ENCODE measurements at places on chromosomes 7 and 10.

GRCh38 chr10:75542906-75543305, 111.5 kb downstream of the LRMDA start:
- no peak for DNase-seq

GRCh38 chr7:155871211-155871610, 58.9 kb upstream of the SHH start:
- DNase-seq, result no peak

- no peak for DNase-seq
These were observed 149.8 kb downstream of the CCSER2 start for GRCh38 chr10:84478151-84478550.

DNA sequence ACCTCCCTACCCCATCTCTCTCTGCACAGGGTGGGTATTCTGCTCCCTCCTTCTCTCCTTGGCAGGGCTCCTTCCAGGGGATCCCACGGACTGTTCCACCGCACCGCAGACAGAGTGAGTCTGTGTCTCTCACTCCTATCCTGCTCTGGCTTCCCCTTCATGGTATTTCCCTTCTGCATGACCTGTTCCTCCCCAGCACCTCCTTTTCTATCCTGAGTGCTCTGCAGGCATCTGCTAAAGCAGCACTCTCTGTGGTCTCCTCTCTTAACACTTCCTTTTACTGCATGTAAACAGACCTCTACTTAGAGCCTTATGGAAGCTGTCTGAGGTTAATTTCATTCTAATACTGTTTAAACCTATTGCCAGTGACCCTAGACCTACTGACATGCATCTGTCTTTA, 171.5 kb downstream of the CCSER2 start:
- DNase-seq, result no peak

DNA sequence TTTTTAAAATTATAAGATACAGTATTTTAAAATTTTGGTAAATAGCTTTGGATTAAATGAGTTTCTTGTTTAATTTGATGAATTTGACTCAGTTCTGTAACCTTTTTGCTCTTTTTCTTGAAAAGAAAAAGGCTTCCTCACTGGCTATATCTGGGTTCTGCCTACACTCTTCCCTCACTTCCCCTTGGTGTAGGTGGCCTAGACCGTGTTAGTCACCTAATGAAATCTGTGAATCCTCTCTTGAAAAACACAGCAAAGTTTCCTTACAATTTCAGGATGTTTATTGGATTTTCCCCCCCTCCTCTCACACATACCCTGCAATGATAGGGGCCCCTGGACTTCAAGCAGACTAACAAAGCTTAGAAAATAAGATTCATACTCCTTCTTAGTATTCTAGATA, 231.6 kb downstream of the ADK start:
- no peak for DNase-seq

DNA sequence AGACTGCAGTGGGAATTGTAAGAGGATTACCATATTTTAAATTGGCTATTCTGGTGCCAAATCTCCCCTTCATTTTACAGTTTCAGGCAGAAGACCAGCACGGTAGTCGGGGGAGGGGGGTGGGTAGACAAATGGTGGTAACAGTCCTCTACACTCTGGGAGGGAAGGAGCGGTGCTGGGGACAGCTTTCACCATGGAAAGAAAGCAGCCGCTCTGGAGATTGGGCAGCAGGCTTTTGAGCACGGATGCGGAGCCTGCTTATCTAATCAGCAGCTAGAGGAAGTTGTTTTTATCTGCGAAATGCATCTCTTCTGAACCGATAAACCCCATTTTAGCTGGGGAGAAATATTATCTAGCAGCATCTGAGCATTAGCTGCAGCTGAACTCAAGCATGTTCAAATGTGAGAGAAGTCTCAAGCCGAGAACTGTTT, 28.7 kb downstream of the IKZF1 start:
- no peak for DNase-seq

- no peak for DNase-seq
These were observed 251.0 kb upstream of the MTPN start for GRCh38 chr7:136228171-136228570.

DNA sequence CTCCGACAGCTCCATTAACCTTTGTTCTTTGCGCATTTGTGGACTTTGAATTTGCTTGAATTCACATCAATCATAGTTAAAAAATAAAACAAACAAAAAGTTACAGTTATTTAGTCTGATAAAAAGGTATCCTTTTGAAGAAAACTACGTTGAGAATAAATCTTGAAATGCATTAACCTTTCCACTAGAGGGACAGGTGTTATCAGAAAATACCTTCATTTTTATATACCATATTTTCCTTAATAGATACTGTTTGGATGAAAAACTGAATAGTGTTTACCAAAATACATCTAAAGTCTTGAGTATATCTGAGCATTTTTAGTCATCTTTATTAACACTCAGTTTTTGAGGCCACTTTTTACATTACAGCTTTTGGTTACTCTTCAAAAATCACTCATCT, 371.9 kb downstream of the ZWINT start:
- no peak for DNase-seq

DNA sequence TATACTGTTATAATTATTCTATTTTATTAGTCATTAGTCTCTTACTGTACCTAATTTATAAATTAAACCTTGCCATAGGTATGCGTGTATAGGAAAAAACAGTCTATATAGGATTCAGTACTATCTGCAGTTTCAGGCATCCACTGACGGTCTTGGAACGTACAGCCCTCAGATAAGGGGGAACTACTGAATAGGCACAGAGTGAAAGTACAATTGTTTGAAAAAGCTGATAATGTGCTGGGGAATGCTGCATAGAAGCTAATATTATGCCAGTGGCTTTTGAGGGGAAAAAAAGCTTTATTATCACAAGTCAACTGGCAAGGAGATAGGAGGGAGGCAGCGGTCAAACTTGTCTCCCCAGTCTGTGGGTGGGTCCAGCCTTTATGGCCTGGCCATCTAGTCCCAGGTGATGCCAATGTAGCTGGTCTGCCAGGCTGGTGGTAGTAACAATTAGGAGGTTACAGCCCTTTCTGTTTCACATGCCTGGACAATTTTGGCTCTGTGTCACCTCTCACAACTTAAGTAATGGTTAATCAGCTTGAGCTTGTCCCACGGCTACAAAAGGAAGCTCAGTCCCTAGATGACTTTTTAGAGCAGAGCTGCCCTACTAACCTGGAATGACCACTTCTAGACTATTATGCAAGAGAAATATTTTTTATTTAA, 8.3 kb upstream of the FMC1 start:
- no peak for DNase-seq

DNA sequence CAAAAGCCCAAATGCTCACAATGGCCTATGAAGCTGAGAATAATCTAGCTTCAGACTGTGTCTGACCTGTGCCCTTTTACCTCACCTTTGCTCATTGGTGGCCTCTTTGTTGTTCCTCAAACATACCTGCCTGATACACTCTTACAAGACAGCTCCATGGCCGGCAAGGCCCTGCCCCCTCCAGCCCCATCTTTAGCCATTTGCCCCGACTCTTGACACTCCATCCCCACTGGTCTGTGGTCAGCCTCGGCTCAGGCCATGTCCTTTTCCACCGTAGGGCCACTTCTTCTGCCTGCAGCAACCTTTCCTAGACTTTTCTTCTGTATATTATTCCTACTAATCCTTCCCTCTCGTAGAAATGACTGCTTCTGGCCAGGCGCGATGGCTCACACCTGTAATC, 265.2 kb downstream of the RPS24 start:
- no peak for DNase-seq

- DNase-seq, result no peak
These were observed 303.1 kb downstream of the WDR11 start for GRCh38 chr10:121154310-121154709.

GRCh38 chr10:132559538-132559937, 22.0 kb downstream of the INPP5A start:
- no peak for DNase-seq

DNA sequence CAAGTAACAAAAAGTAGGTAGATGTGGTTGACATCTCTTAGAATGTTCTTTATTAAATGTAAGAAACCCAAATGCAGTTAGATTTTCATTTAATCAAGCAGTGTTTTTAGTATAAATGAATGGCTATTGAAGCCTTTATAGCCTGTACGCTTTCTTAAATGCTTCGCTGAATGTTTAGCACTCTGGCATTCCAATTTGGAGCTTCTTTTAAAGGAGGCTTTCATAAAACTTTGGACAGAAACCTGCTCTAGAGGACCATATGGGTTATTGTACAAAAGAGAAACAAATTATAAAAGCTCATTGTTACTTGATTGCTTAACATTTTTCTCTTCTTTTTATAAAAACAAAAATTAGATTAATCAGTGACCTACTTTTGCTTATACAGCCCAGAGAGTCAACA, 59.5 kb downstream of the KCND2 start:
- no peak for DNase-seq

DNA sequence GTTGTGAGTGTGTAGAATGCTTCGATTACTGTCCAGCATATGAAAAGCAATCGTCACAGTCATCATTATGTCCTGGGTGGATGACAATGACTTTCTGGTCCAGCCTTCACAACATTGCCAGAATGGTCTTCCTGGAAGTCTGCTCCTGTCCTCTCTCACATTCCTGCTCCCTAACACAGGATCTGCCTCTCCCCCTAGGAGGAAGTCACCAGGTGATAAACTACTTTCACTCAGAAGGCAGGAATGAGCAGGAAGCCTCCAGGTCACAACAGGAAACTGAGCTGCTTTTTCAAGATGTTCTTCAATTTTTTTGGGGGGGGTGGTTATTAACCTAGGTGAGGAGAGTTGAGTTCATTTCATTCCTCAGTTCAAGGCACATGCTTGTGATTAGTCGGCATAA, 13.6 kb upstream of the GPNMB start:
- no peak for DNase-seq

DNA sequence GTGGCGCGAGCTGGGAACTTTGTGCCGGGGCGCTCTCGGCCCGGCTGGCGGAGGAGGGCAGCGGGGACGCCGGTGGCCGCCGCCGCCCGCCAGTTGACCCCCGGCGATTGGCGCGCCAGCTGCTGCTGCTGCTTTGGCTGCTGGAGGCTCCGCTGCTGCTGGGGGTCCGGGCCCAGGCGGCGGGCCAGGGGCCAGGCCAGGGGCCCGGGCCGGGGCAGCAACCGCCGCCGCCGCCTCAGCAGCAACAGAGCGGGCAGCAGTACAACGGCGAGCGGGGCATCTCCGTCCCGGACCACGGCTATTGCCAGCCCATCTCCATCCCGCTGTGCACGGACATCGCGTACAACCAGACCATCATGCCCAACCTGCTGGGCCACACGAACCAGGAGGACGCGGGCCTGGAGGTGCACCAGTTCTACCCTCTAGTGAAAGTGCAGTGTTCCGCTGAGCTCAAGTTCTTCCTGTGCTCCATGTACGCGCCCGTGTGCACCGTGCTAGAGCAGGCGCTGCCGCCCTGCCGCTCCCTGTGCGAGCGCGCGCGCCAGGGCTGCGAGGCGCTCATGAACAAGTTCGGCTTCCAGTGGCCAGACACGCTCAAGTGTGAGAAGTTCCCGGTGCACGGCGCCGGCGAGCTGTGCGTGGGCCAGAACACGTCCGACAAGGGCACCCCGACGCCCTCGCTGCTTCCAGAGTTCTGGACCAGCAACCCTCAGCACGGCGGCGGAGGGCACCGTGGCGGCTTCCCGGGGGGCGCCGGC, 870 bp downstream of the FZD1 start:
- peak; percentile 22 for DNase-seq

- no peak for DNase-seq
These were observed 745.0 kb downstream of the GRID1 start for GRCh38 chr10:85621562-85621961.

- no peak for DNase-seq
These were observed 9.4 kb downstream of the ARPC1B start for GRCh38 chr7:99383791-99384370.

DNA sequence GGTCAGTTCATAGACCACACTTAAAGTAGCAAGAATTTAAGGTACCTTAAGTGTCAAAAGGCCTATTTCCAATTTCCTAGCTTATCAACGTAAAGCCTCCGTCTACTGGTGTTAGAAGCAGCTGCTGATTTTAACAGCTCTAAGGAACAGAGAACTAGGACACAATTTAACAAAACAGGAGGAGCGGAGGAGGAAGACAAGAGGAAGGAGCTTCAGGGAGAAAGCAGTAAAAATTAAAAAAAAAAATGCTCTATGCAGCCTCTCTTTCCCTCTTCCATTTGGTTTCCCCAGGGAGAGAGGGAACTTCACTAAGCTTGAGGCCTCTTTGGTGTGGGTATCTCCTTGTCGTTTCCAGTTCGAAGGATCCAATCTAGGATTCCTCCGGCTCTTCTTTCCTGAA, 22.7 kb downstream of the ARHGAP21 start:
- no peak for DNase-seq

GRCh38 chr10:29140151-29140550, 148.7 kb upstream of the LYZL1 start:
- DNase-seq, result no peak

- no peak for DNase-seq
These were observed 45.7 kb downstream of the BTAF1 start for GRCh38 chr10:91969297-91969696.

- DNase-seq, result no peak
These were observed 192.5 kb upstream of the POT1 start for GRCh38 chr7:125122173-125122572.

GRCh38 chr10:35607475-35608327, 2.6 kb downstream of the GJD4 start:
- DNase-seq, result peak; percentile 82

- no peak for DNase-seq
These were observed 240.9 kb upstream of the GRB10 start for GRCh38 chr7:51023547-51023946.

GRCh38 chr10:46539596-46540411, 16.7 kb downstream of the GPRIN2 start:
- no peak for DNase-seq

DNA sequence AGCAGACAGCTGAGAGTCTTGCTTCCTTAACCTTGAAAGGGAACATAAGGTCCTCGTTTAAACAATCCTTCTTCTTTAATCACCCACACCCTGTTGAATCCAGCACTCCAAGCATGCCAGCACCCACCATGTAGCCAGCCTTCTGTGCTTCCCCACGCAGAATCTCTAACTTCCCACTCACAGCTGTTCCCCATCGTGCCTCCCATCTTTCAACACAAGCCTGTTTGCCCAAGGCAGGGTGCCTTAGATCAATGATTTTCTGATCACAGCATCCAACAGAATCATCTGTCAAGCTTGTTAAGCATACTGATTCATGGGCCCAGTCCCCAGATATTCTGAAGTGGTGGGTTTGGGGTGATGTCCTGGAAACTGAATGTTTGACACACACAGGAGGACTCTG, 530.8 kb downstream of the SH2D4B start:
- DNase-seq, result no peak
